Activated CD4-positive, alpha-beta T cell treated with anti-CD3 and anti-CD28 coated beads, Interleukin-2, amount 10 ng/mL, durations not matched to agents 7 days and 5 days (primary cell): ENCODE measurements at places on chromosomes 7 and 10. TPM values are rescaled to one million over a fixed set of nuclear protein-coding genes. Genes with fewer than 3 reads are reported as not detected.

The HPSE2 gene
- not detected for total RNA-seq

The SAMD9 gene
- total RNA-seq = 80.1 TPM

The CPED1 gene
- 0.17 TPM for total RNA-seq

The PAPOLB gene
- not detected for total RNA-seq

DNA sequence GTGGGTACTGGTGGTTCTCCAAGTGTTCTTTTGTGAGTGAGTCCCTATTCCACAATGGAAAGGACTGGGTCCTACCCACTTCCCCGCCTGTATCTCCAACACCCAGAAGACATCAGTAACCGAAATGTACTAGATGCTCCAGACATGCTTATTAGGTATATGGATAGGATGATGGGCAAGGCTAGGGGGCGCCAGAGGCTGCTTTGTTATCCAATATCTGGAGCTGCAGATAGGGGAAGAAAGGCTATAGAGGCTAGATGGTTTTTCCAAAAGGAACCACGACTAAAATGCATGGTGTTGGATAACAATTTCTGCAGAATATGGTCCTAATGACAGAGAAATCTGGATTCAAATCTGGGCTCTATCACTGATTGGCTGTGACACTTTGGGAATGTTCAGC is 56.2 kb upstream of the TM9SF3 start:
- no peaks in the 10 kb centered on the region for H3K36me3 ChIP-seq
- H3K27me3 ChIP-seq = peaks cover 3% of the 10 kb centered on the region
- no peak overlapping the region for H3K4me3 ChIP-seq
- peak; percentile 60 for DNase-seq

The POLR2J2 gene
- 37.4 TPM for total RNA-seq

GRCh38 chr7:88254721-88255424 is 35.0 kb upstream of the SRI start:
- DNase-seq = no peak
- peaks cover 13% of the 10 kb centered on the region for H3K27me3 ChIP-seq
- no peak overlapping the region for H3K27ac ChIP-seq
- no peak overlapping the region for H3K4me3 ChIP-seq

- peaks cover 18% of the 10 kb centered on the region for H3K4me1 ChIP-seq
- no peaks in the 10 kb centered on the region for H3K36me3 ChIP-seq
- no peak for DNase-seq
- H3K4me3 ChIP-seq = no peak overlapping the region
Observed at GRCh38 chr7:29970158-29970557, 19.4 kb downstream of the SCRN1 start.

- DNase-seq = peak; percentile 77
- H3K4me3 ChIP-seq = peak within 1 kb of the TSS; percentile 91
- peaks cover 42% of the 10 kb centered on the region for H3K4me1 ChIP-seq
Observed at GRCh38 chr10:50623663-50624412, at the start of gene SGMS1. SGMS1 (minus strand) TSS chr10:50623956; CDS start chr10:50344114, 279,842 bp downstream.

DNA sequence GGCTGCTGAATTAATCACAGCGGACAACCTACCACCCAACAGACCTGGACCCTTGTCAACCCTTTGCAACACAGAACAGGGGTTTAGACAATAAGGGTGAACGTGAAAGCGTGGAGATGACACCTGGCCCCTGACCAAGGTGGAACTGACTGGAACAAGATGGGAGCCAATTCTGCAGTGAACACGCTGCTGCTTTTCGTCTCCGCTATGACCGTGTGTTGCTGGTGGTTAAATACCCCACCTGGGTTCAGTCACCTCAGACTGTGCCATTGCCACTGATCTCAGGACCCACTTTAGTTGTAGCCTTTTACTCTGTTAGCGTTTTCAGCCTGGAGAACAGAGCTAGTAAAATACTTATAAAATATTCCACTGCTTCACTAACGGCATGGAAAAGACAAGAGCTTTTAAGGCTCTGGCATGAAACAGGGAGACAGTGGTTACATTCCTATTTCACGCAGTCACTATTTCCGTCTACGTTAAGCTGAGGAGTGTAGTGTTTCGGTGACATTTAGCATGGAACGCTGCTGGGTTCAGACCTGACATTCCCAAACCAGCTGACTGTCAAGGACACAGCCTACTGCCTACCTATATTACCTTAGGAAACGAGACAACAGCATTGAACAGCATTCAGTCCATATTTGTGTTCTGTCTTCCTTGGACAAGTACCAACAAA is 119.5 kb upstream of the PRSS1 start:
- H3K36me3 ChIP-seq = peaks cover 4% of the 10 kb centered on the region
- H3K4me1 ChIP-seq = peaks cover 21% of the 10 kb centered on the region
- no peak overlapping the region for H3K27ac ChIP-seq
- peaks cover 5% of the 10 kb centered on the region for H3K27me3 ChIP-seq
- no peak overlapping the region for H3K4me3 ChIP-seq
- no peak for DNase-seq

The EBF3 gene
- total RNA-seq = not detected

DNA sequence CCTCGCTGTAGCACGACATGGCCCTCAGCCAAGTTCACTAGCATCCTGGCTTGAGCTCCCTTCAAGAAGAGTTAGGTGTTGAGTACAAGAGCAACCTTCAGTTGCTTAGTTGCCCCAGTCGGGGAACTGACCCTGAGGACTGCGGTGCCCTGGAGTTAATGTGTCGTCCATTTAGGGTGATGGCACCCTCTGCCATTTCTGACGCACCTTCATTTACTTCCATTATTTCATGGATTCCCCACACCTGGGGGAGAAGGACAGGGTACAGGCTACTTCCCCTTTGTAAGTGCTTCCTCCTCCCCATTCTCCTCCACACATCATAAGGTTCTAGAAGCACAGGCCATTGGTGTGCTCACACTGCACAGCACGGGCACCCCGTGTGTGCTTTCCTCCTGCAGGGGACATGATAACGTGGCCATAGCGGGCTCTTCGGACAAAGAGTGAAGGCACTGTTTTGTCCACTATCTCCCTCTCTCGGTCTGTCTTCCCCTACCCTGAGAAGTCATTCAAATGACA is 1.8 kb downstream of the ALOX5 start:
- H3K27me3 ChIP-seq = peaks cover 54% of the 10 kb centered on the region
- no peak for DNase-seq
- peaks cover 2% of the 10 kb centered on the region for H3K36me3 ChIP-seq

The ZP3 gene
- total RNA-seq = 1.1 TPM

DNA sequence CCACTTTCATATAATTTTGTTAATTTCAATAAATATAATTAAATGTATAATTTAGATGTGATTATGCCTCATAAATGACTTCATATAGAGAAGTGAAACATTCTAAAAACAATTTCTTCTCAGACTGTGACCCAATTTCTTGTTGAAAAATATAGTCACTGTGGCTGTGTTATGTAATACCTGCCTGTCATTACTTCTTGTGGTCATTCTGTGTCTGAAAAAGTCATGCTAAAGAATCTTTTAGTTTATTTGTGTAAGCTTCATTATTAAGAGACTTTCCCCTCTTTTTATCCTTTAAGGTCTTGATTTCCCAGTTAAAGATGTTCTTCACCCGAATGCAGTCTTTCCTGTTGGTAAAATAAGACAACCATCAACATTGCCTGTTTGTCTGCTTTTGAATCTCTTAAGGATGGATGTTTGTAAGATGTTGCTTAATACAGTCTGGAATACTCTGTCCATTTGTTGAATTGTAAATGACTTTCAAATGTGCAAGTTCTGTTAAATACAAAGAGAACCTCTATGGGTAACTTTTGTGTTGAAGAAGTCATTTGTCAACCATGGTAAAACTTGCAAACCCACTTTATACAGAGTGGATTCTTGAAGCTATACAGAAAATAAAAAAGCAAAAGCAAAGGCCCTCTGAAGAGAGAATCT is 16.0 kb downstream of the KAT6B start:
- H3K27ac ChIP-seq = no peak overlapping the region
- no peaks in the 10 kb centered on the region for H3K27me3 ChIP-seq
- H3K36me3 ChIP-seq = peaks cover 41% of the 10 kb centered on the region
- H3K4me3 ChIP-seq = no peak overlapping the region

- no peak overlapping the region for H3K27ac ChIP-seq
- H3K27me3 ChIP-seq = no peaks in the 10 kb centered on the region
- H3K4me3 ChIP-seq = no peak overlapping the region
Observed at GRCh38 chr7:152523916-152524315, 88.1 kb upstream of the KMT2C start.

DNA sequence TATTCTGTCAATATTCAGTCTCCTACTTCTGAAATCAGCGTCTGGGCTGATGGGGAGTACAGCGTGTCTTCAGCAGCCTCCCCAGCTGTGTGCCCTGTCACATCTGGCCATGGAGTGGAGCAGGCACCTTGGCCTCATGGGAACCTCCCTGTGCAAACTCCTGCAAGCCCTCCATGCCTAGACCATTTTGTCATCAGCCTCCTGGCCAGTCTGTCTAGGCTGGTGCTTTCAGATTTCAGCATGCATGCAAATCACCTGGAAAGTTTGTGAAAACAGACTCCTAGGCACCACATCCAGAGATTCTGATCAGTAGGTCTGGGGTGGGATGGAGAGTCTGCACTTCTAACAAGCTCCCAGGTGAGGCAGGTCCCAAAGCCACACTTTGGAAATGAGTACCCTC is 26.2 kb upstream of the CCSER2 start:
- H3K27me3 ChIP-seq = peaks cover 13% of the 10 kb centered on the region
- H3K4me3 ChIP-seq = no peak overlapping the region
- H3K36me3 ChIP-seq = peaks cover 6% of the 10 kb centered on the region
- H3K4me1 ChIP-seq = peaks cover 17% of the 10 kb centered on the region
- H3K27ac ChIP-seq = no peak overlapping the region
